Bone marrow (tissue), 2 donors: ENCODE measurements at places on chromosomes 6 and 20.

DNA sequence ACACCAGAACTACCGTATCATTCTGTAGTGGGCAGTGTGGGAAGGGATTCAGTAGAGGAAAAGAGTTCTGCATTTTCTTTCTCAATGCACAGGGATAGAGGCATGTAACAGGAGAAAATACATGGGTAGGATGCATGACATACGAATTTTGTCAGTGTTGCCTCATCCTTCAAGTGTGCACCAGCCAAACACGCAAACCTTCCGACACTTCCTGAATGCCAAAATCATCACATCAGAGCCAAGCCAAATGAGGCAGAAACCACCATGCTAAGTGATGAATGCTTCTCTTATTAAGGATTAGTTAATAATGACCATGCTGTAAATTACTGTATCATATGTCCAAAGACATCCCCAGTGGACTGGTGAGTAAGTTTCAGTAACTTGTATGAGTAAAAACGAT is 27.3 kb downstream of the RAMACL start:
- DNase-seq, result no peak

GRCh38 chr6:64415926-64416325 is 780.3 kb downstream of the PHF3 start:
- no peak for DNase-seq

- no peak for DNase-seq
Observed at GRCh38 chr6:155380666-155381332, 66.5 kb upstream of the TFB1M start.

DNA sequence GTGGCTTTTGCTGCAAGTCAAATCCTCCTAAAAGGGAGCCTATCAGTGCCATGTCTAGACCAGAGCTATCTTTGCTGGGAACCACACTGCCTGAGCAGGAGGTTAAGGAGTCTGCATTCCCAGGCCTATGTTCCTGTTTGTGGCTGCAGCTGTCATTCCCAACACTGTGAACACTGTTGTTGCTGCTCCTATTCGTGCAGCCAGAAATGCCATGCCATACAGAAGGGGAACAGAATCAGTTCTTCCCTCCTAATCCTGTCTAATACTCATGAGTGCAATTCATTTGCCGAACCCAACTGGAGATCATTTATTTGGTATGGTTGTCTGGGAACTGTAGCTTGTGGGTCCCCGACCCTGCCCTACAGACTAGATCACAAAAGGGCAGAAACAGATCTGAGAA is 406.5 kb upstream of the GJE1 start:
- no peak for DNase-seq
